ENCODE measurements at places on chromosomes 16 and 17. TPM values are rescaled to one million over a fixed set of nuclear protein-coding genes. Genes with fewer than 3 reads are reported as not detected.

Gene KIFC3
- 42.2 TPM for total RNA-seq

Gene PRAC1
- 33.5 TPM for total RNA-seq

Gene PRSS33
- total RNA-seq: not detected

Gene GRIN2A
- total RNA-seq: 0.04 TPM

Gene KRT12
- total RNA-seq: not detected

Gene CSH2
- not detected for total RNA-seq

Gene HLF
- 0.66 TPM for total RNA-seq

Gene FBXO39
- not detected for total RNA-seq

Gene SHMT1
- total RNA-seq: 61.5 TPM

Gene PRR35
- not detected for total RNA-seq

Gene KRT16
- total RNA-seq: 53.1 TPM

Gene SAMD14
- total RNA-seq: 0.11 TPM

Gene KRT9
- not detected for total RNA-seq

Gene RAB37
- total RNA-seq: 0.17 TPM

Gene PPM1E
- not detected for total RNA-seq

Gene KCNJ16
- not detected for total RNA-seq

Gene EFNB3
- total RNA-seq: 7.7 TPM

Gene DHX8
- total RNA-seq: 34.5 TPM

Gene BRICD5
- 2.1 TPM for total RNA-seq

Gene ATP6V0C
- 80.2 TPM for total RNA-seq

Gene MT4
- total RNA-seq: not detected

Gene RUNDC3A
- total RNA-seq: 1.4 TPM

Gene ZSCAN10
- total RNA-seq: not detected

Gene FOXN1
- total RNA-seq: not detected

Gene EPOP
- total RNA-seq: 12.6 TPM

Gene GCGR
- not detected for total RNA-seq

Gene TMED6
- total RNA-seq: not detected

Gene PTRH2
- total RNA-seq: 82.1 TPM

Gene TP53TG3B
- total RNA-seq: not detected

Gene HOXB1
- not detected for total RNA-seq

Gene GAS2L2
- not detected for total RNA-seq

Gene ARL4D
- total RNA-seq: 14.3 TPM

Gene SLFN12L
- not detected for total RNA-seq

Measured in PC-3 (cell line).